ENCODE measurements at places on chromosomes 7 and 10. TPM values are rescaled to one million over a fixed set of nuclear protein-coding genes. Genes with fewer than 3 reads are reported as not detected.

DNA sequence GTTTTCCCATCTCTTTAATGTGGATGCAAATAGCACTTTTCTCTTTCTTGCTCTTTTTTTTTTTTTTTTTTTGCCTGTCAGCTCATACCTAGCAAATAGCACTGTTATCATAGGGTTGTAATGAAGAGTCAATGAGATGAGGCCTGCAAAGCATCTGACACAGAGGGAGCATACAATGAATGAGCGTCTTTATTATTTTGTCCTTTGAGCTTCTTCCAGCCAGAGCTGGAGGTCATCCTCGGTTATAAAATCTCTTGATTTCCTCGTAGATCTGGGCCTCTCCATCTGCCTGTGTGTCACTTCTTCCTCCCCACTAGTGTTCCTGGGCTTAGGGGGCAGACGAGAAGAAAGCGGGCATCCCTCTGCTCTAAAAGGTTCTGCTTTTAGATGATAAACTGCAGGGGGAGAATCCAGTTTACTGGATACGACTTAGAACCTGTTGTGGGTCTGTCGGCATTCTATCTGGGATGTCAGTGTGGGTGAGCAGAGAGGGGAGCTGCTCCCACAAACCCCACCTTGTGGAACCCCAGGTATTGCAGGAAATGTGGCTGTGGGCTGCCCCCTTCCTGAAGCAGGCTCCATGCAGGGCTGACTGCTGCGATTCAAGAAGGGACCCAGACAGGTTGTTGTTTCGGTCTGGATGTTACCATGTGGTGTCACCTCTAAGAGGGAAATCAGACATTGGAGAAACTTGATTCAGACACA is 135.8 kb upstream of the GPR26 start:
- DNase-seq = no peak

GRCh38 chr10:22598478-22598877 is 115.9 kb downstream of the PIP4K2A start:
- DNase-seq = no peak

- peak; percentile 48 for DNase-seq
Observed at GRCh38 chr7:22146961-22147512, 201.3 kb upstream of the CDCA7L start.

DNA sequence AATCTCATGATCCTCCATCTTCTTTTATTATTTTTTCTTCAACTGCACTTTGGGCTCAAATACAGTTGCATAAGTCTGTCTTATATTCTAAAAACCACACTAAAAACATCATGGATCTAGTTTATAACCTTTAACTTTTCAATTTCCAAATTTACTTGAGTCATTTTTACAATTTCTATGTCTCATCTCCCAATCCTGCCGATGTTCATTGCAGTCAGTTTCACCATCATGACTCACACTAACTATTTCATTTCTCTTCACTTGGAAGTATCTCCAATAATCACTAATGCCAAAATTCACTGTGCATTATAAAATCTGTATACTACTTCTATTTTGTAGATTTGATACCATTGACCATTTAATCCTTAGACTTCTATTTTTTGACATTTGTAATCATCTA is 806.9 kb upstream of the SORCS1 start:
- no peak for DNase-seq

- DNase-seq = peak; percentile 75
Observed at GRCh38 chr7:131546583-131547141, 9.8 kb downstream of the PODXL start.

GRCh38 chr10:94225589-94225988 is 137.2 kb downstream of the NOC3L start:
- DNase-seq = no peak

Gene BAIAP2L1
- total RNA-seq = under 0.01 TPM

Measured in hematopoietic multipotent progenitor cell (in vitro differentiated cells).